ENCODE measurements at places on chromosomes 4 and X.

DNA sequence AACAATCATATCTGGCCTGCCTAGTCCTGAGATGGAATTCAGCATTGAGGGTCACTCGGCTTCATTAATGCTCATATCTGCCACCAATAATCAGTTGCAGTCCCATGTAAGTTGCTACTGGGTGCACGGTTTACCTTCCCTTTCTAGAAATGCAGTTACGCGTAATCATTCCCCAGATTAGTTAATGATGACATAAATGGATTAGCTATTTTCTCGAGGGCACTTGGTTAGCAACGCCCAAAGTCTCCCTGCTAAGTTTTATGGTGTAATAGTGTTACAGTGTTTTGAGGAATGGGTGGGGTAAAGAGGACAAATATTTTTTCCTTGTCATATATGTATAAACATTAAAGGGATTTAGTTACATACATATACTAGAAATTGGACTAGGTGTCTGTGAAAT, 118.8 kb downstream of the MID1 start:
- no peak for DNase-seq

DNA sequence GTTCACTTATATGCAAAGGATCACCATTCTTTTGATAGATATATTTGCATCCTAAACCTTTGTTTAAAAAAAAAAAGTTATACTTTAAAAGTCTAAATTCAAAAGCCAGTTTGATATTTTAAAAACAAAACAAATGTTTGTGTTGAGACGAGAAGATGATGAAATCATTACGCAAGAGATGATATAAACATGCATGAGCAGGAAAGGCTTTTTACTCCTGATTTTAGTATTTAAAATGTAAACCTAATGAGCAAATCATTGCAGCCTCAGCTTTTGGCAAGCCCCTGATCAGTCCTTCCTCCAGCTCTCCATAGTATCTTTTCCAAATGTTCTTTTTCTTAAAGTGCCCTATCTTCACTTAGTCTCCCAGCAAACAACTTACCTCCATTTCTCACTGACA, 115.6 kb downstream of the ARAP2 start:
- DNase-seq, result no peak

DNA sequence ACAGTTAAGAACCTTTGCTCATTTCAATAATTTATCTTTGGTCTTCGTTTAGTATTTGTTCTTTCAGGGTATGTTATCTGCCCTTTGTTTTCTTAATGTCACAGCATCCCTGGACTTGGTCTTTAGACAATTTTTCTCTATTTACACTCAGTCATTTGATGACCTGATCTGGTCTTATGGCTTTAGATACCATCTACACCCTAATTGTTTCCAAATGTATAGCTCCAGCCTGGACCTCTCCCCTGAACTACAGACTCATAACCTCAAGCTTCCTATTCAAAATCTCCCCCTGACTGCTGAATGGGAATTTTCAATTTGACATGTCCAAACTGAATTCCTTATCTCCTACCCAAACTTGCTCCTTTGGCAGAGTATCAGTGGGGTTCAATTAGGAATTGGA, 3.7 kb upstream of the SUPT20HL2 start:
- no peak for DNase-seq

DNA sequence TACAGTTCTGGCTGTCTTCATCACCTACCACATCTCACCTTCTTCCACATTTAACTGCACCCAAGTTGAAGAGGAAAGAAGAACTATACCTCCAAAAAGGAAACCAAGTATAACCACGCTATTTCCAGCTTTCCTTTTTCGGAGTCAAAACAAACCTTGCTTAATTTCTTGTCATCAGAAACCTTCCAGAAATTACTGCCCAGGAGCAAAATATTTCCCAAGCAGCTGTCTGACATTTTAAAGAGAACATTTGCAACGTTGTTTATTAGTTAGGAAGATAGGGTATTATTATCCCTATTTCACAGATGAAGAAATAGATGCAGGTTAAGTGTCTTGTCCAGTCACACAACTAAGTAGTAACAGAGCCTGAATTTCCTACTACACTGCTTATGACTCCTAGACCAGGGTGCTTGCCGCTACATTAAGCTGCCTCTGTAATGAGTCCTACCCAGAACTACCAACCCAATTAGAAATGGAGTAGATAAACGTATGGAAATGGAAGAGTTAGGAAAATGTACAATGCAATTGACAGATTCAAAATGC, 2.2 kb upstream of the ACSL4 start:
- no peak for DNase-seq

- DNase-seq, result no peak
Measured at GRCh38 chr4:34105311-34105710, 2139.0 kb downstream of the ARAP2 start.

GRCh38 chr4:140078366-140078765, 75.6 kb downstream of the MAML3 start:
- no peak for DNase-seq

GRCh38 chrX:36867143-36867542, 141.0 kb upstream of the FAM47C start:
- no peak for DNase-seq

GRCh38 chr4:1086011-1086410, 27.4 kb downstream of the RNF212 start:
- DNase-seq, result no peak

- no peak for DNase-seq
Measured at GRCh38 chrX:101986586-101986985, 54.8 kb upstream of the ZMAT1 start.

All from activated effector memory CD4-positive, alpha-beta T cell treated with Interleukin-2 at 50 U/mL for 16 hours (primary cell).